Activated CD8-positive, alpha-beta memory T cell treated with anti-CD3 and anti-CD28 coated beads for 4 hours (primary cell): ENCODE measurements at places on chromosomes 7 and 10.
A peak's percentile ranks its signal among the peaks of the same experiment; 100 is the strongest.

GRCh38 chr7:122135275-122135674, 8.8 kb downstream of the AASS start:
- DNase-seq, result no peak

DNA sequence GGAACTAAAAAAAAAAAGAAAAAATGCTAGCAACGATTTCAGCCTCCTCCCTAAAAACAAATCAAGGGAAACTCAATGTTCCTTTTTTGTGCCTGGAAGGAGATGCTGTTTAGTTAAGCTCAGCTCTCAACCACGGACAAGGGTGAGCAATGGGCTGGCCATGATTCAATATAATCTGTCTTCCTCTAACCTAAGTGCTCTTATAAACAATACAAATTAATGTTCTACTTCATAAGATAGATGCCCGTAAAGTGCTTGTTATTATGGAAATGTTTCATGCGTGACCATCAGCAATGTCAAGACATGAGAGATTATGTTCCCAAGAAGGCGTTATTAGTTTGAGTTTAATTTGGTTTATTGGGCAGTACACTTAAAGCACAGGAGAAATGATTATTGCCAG, 320.3 kb downstream of the SFMBT2 start:
- no peak for DNase-seq

GRCh38 chr10:98242823-98243222, 25.2 kb downstream of the LOXL4 start:
- DNase-seq, result no peak

- DNase-seq, result no peak
Measured at GRCh38 chr10:63677001-63677400, 155.8 kb downstream of the REEP3 start.

DNA sequence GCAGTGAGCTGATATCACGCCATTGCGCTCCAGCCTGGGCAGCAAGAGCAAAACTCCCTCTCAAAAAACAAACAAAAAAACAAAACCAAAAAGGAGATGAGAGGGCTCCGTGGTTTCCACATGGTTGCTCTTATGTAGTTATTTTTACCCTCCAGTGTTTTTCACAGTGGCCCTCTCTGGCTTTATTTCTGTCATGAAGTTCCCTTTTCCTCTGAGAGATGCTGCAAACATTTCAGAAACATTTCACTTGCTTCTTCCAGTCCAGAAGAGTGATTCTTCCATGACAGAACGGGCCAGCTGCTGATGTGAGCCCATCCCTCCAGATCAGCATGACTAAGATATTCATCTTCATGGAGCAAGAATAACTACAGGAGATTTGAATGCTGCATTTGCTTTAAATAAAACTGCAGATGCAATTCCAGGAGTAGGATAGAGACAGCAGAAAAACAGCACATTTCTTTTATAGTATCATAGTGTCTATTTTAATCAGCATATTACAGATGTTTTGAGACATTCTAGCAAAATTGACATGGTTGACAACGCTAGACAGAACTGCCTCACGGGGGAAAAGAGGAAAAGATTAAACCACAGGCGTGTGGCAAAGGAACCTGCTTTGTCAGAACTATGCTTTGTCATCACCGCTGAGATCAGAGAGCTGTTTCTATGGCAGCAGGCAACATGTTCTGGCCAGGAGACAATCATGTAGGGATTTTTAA, 40.3 kb downstream of the NRCAM start:
- DNase-seq, result no peak

DNA sequence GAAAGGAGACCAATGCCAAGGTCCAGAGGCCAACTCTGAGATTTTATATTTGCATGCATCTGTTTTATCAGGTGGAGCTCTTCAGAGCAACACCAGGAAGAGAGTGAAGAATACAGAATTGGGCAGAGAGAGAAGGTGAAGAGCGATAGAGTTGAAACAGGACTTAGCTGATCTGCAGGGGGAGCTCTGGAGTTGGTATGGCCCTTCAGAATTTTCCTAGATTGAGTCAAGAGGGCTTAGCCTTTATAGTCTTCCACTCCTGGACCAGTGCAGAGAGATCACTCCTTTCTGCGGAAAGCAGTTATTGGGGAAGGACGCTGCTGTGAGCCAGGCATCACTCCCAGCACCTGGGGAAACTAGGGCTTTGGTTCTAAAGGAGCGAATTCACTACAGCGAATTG, 105.0 kb upstream of the DGKB start:
- no peak for DNase-seq

DNA sequence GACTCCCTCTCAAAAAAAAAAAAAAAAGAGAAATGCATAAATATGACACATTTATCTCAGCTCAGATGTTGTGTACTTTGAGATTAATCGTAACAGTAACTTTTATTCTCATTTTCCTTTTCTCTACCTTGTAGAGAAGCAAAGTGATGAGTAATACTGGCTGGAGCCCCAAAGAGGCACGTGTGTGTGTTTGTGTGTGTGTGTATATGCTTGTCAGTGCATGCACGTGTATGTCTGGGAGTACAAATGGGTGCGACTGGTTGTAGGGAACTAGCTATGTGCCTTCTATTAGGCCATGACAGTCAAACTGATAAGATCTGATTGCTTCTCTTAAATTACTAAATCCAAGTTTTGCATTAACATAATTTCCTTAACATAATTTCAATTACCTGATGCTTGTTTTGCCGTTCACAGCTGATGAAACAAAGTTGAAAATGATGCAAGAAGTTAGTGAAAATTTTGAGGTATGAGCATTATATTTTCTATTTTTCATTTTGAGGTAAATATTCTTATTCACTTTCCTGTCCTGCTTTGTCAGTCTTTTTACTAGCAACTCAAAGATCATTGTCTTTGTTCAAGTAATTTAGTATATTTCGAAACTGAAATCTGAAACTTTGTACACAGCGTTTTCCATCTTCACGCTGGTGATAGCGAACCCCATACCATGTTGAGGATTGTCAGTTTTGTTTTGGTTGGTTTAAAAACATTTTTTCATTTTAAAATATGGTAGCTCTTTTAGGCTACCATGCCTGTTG, 3.4 kb downstream of the TRRAP start:
- no peak for DNase-seq

DNA sequence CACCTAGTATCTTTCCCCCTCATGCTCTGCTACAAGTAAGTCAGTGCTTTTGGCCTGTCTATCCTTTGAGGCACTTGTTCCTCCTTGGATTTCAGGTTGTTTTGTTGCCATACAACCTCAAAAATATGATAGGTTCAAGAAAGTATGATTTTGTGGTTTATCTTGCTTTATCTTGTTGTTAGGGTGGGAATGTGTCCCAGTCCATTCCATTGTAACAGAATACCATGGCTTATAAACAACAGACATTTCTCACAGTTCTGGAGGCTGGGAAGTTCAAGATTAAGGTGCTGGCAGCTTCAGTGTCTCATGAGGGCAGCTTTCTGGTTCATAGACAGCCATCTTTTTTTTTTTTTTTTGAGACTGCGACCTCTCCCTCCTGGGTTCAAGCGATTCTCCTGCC, 72.1 kb downstream of the TMEM270 start:
- no peak for DNase-seq

GRCh38 chr7:55533050-55533728, 39.1 kb downstream of the VOPP1 start:
- DNase-seq, result peak; percentile 70

DNA sequence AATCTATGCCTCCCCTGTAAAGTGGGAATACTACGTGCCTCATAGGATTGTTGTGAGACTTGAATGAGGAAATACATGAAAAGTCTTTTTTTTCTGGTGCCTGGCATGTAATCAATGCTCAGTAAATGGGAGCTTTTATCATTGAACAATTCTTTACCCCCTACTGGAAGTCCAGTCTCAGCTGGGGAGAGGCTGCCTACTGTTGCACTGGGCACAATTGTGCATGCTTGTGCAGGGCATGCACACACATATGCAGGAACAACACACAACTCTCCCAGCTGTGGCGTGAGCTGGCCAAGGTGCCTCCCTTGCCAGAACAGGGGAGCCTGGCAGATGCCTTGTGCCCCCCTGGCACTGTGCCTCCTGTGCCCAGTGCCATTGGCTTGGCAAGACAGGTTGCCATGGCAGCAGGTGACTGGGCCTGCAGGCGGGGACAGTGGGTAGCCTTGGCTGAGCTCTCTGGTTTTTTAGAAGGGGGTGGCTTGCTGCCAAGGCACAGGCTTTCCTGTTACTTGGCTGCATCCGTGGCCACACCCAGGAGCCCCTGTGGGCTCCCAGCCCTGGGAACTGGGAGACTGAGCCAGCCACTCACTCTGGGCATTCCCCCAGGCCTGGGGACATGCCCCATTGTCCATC, 16.1 kb upstream of the PALD1 start:
- DNase-seq, result no peak

- no peak for DNase-seq
Measured at GRCh38 chr7:1246871-1247526, 14.3 kb downstream of the UNCX start.

- no peak for DNase-seq
Measured at GRCh38 chr10:29328983-29329382, 40.1 kb downstream of the LYZL1 start.

DNA sequence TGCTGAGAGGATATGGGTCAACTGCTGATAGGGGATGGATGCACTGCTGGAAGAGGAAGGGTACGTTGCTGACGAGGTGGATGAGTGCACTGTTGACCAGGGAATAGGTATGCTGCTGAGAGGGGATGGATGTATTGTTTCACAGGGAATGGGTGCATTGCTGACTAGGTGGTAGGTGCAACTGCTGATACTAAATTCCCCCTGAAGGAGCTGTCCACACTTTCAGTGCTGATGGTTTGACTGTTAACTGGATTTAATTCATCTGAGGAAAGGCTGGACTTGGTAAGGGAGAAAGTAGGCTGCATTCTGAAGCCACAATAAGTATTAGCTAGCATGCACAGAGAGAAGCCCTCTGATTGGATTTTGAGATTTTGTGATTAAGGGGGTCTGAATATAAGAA, 1196.8 kb upstream of the PHF14 start:
- no peak for DNase-seq

- DNase-seq, result no peak
Measured at GRCh38 chr10:44195112-44196007, 189.5 kb downstream of the CXCL12 start.

- no peak for DNase-seq
Measured at GRCh38 chr7:69399401-69399800, 198.9 kb upstream of the AUTS2 start.

DNA sequence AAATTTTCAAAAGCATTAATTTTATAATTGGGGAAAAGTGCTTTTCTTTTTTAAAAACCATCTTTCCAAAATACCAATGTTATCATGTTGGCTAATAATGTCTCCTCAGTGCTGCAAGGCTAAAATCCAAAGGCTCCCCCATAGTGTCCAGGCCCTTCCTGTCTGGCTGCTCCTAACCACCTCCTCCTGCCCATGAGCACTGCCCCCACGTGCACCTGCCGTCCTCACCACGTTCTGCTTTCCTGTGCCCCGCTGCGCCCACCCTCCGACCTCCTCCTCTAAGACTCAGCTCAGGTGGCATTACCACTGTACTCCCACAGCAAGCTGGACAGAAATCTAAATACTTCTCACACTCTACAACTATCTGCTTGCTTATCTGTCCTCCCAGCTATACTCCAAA, 17.7 kb downstream of the PAXIP1 start:
- no peak for DNase-seq

GRCh38 chr10:24318517-24318916, 109.6 kb downstream of the KIAA1217 start:
- no peak for DNase-seq

DNA sequence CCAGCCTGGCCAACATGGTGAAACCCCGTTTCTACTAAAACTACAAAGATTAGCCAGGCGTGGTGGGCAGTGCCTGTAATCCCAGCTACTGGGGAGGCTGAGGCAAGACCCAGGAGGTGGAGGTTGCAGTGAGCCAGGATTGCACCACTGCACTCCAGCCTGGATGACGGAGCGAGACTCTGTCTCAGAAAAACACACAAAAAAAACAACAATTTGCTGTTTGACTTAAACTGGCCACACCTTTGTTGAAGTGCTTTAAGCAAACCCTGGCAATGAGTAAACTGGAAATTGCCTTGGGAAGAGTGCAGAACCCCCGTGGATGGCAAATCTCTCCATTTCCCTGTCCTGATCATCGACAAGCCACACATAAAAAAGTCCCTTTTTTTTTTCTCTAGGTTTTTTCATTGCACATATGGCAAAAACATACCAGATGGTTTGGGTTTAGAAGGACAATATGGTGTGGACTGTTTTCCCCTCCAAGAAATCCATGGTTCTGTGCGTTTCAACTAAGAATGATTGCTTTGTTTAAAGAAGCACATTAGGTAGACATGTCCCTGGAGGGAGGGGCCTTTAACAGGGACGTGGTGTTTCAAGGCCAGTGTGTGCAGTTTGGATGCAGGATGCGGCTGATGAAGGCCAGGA, 76.9 kb downstream of the NRP1 start:
- no peak for DNase-seq

GRCh38 chr10:132095403-132096113, 29.8 kb downstream of the JAKMIP3 start:
- no peak for DNase-seq

GRCh38 chr7:30249986-30250774, 34.2 kb upstream of the ZNRF2 start:
- DNase-seq, result no peak

- DNase-seq, result no peak
Measured at GRCh38 chr10:13953371-13953770, 366.6 kb downstream of the PRPF18 start.

GRCh38 chr10:30980951-30981616, 50.6 kb downstream of the ZNF438 start:
- no peak for DNase-seq

- DNase-seq, result no peak
Measured at GRCh38 chr10:1115607-1115955, 59.4 kb downstream of the WDR37 start.

DNA sequence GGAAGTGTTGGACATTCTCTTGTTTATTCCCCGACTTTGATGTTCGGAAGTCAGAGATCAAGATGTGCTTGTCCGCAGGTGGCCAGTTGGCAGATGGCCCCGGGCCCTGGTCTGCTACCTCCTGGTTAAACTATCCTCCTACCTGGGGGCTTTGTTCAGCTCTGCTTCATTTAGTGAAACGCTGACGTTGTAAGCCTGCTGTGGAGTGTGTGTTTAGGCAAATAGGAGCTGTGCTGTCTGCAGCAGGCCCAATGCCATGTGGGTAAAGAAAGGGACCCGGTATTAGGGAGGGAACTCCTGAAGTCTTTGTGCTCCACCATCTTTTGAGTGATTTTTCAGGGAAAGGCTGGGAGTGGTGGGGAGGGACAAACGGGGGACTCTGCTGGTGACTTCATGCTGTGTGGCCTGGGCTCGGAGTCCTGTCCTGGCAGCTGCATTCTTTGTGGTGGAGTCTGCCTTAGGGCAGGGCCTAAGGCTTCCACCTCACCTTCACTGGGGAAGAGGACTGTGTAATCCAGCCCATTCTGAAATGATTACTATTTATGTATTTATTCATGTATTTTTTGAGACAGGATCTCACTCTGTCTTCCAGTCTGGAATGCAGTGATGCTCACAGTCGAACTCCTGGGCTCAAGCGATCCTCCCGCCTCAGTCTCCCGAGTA, 171.1 kb upstream of the KLF6 start:
- DNase-seq, result no peak

- DNase-seq, result no peak
Measured at GRCh38 chr10:12540341-12540781, 191.0 kb downstream of the CAMK1D start.
